ENCODE measurements at places on chromosomes 1 and 21. TPM values are rescaled to one million over a fixed set of nuclear protein-coding genes. Genes with fewer than 3 reads are reported as not detected.

DNA sequence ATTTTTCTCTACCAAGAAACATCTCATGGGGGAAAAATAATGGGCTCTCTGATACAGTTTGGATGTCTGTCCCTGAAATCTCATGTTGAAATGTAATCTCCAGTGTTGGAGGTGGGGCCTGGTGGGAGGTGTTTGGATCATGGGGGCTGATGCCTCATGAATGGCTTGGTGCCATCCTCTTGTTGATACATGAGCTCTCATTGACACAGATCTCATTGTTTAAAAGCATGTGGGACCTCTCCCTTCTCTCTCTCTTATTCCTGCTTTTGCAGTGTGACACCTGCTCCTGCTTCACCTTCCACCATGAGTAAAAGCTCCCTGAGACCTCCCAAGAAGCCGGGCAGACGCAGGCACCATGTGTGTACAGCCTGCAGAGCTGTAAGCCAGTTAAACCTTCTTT is 332.5 kb upstream of the NRIP1 start:
- no peak for DNase-seq

Gene SERINC2
- 10.4 TPM for polyA plus RNA-seq

DNA sequence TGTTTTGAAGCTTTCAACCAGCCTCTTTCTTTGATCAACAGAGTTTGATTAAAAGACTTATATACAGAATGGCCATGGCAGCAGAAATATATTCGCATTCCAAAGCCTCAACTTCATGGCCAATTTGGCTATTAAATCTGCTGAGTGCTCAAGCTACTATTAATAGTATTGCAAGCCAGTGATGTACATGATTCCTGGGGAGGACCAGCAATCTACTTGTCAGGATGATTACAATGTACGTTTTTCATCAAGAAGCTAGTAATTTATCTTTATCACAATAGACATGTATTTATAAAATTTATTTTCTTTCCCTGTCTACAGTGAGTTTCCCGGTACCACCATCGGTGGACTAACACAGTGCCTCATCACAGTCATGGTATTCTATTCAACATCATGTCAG is 515.5 kb downstream of the AMY1C start:
- DNase-seq, result no peak

DNA sequence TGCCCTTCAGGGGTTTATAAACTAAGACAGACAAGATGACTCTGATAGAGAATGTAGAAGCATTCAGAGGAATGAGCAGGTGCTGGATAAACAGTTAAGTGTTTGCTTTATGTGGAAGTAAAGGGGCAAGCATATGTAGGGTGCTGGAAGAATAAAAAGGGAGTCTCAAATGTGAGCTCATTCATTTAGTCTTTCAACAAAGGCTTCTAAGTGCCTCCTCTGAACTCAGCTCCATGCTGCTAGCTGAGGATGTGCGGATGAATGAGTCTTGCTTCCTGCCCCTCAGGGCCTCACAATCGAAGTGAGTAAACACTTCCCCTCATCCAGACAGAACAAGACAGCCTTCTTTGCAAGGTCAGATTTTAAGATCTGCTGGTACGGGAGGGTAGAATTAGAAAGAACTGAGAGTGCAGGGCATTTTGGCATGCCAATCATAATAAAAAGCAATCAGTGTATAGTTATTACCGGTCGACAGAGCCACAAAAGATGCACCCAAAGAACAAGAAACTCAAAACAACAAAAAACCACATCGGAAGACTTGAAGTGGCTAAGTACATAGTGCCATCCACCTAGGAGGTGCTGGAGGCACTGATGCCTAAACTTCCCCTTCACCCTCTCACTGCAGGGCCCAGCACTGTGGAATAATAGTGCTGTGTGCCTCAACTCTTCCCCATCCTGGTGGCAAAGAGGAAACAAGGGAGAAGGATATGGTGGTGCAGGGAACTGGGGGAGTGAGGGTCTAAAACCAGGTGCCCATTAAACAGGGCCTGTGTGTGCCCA is 69.8 kb downstream of the TNR start:
- no peak for DNase-seq

- DNase-seq, result no peak
Observed at GRCh38 chr21:28193189-28193588, 799.5 kb downstream of the LTN1 start.

GRCh38 chr1:55143684-55144083 is 71.5 kb downstream of the USP24 start:
- no peak for DNase-seq

DNA sequence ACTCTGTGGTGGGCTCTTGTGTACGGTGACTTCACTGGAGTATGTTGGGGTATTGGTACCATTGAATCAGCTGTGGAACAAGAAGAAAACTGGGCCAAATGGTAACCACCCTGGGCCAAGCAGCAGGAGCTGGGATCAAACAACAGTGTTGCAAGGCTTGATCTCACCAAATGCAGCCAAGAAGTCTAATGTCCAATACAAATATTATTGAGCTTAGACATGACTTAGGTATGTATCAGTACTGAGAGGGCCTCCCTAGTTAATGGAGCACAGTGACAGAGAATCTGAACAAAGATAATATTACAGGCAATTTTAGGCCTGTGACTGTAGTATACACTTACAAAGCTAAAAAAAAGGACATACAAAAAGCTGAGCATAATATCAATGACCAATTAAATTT is 604.8 kb downstream of the PLA2G4A start:
- DNase-seq, result no peak

- no peak for DNase-seq
Observed at GRCh38 chr1:111274653-111275052, 16.0 kb upstream of the CHIA start.

Gene KAZN
- polyA plus RNA-seq, result 25.2 TPM

DNA sequence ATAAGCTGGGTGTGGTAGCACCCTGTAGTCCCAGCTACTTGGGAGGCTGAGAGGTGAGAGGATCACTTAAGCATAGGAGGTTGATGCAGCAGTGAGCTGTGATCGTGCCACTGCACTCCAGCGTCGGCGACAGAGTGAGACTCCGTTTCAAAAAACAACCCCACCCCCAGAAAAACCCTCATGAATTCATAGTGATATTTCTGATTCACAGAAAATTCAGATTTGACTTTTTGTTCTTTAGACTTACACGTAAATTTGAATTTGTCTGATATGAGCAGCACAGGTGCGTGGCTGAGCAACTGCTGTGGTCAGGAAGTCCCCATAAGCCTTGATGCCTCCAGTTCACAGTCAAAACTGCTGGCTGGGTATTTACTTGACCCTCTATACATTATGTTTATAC is 10.0 kb upstream of the MORC3 start:
- no peak for DNase-seq

- no peak for DNase-seq
Observed at GRCh38 chr1:116514708-116515525, 55.9 kb downstream of the CD58 start.

- DNase-seq, result no peak
Observed at GRCh38 chr1:1796466-1796865, 18.2 kb upstream of the NADK start.

DNA sequence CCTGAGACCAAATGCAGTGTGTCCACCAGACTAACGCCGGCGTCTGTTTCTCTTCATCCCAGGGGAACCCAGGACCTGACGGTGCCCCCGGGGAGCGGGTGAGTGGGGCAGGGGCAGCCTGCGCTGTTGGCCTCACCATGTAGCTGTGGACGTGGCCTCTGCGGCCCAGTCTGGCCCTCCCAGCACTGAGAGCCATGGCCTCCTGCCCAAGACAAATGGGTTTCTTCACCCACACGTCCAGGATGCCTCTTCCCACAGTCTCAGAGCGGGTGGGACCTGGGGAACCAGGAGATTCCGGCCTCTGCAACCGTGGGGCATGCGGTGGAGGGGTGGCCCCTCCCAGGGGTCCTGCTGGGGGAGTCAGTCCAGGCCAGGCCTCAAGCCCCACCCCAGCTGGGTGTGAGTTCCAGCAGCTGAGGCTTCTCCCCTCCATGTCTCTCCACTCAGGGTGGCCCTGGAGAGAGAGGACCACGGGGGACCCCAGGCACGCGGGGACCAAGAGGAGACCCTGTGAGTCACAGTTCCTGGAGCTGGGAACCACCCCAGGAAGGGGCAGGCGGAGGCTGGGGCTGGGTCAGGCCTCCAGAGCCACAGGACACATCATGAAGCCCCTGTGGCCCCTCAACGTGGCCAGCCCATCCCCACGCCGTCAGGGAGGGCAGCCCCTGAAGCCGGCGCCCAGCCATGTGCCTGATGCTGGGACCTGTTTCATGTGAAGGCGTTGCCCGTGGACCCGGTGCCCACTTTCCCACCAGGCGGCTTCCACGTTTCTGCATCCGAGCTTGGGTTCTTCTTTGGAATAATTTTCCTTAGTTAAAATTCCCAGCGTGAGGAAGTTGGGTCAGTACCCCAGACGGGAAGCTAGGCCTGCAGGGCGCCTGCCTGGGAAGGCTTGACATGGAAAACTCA is 11.0 kb downstream of the COL6A1 start:
- DNase-seq, result no peak

DNA sequence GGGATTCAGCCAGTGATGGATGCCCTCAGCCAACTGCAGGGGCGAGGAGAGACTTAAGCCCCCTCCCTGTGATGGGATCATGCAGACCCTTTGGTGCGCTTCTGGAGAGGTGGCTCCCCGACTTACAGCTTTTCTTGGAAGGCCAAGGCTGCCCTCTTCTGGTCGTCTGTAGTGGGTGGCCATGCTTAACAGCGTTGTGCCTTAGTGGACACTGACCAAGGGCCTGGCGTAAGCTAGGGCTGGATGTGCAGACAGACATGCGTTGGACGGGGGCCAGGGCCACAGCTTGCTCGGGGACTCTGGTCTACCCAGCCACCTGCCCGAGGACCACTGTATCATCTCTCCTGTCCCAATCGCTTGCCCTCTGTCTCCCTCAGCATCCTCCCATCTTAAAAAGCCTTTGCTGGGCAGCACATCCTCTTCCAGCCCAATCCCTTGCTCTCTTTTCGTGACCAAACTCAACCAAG is 5.5 kb downstream of the AZIN2 start:
- peak; percentile 63 for DNase-seq

DNA sequence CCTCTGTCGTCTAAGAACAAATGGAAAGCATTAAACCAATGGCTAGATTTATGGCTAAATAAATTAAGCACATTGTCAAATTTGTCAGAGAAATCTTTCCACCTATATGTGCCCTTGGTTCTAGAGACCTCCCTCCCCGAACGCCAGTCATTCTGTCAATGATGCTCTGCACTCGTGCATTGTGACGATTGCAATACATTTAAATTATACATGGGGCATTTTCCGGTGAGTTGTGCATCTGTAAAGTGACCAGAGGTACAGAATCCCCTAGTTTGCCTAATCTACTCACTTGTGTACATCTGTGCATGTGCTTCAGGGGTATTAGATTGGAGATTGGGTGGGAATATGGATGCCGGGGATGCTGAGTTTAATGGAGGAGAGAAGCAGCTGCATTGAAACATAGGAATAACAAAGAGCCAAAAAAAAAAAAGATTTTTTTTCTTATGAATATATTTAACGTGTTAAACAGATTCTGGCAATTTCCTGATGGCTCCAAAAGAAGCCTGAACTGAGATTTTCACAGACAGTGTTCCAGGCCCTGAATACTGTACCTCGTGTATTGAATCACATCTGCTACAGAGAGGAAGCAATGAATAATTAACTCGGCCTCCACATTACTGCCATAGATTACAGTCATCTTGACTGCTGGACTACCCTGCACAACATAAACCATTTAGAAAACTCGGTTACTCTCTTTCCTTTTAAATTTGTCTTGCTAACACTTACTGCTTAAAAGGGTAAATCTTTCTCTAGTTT is 149.0 kb upstream of the C1orf87 start:
- no peak for DNase-seq

DNA sequence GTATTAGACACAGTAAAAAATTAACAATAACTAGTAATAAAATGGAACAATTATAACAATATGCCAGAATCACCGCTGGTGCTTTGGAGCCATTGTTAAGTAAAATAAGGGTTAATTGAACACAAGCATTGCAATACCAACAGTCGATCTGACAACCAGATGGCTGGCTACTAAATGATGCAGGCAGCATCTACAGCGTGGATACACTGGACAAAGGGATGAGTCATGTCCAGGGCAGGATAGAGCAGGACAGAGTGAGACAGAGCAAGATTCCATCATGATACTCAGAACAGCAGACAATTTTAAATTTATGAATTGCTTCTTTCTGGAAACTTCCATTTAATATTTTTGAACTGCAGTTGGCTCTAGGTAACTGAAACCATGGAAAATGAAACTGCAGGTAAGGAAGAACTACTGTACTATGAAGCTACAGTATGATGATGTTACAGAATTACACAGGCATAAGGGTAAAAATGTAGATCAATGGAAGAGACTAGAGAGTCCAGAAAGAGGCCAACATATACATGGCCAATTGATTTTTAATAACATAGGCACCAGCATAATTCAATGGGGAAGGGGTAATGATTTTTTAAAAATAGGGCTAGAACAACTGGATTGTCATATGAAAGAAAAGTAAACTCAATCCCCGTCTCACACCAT is 168.7 kb downstream of the RRAGC start:
- DNase-seq, result no peak

GRCh38 chr1:17636612-17637011 is 97.1 kb downstream of the ARHGEF10L start:
- no peak for DNase-seq

Gene KRTAP13-2
- not detected for polyA plus RNA-seq

- no peak for DNase-seq
Observed at GRCh38 chr1:162755306-162755705, 35.2 kb upstream of the HSD17B7 start.

Gene LCE5A
- polyA plus RNA-seq, result not detected

DNA sequence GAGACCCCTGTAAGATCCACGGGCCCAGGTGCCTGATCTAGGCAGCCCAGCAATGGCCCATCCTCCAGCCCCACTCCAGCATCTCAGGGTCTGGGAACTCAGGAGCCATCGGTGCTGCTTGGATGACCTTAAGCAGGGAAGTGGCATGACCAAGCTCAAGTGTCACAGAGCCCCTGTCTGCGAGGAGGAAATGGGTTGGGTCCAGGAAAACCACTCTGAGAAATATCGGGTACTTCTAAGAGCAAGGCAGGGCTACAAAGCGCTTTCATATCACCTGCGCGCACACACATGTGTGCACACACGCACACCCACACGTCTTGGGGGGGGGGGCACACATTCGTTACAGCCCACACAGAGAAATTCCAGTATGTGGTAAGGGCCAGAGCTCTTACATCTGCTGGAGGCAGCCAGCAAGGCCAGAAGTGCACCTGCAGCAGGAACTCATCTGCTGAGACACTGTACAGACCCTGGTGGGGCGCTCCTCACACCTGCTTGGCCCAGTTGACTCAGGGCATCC is 32.6 kb upstream of the SPOCD1 start:
- no peak for DNase-seq

- no peak for DNase-seq
Observed at GRCh38 chr21:38196036-38196435, 60.8 kb upstream of the KCNJ15 start.

DNA sequence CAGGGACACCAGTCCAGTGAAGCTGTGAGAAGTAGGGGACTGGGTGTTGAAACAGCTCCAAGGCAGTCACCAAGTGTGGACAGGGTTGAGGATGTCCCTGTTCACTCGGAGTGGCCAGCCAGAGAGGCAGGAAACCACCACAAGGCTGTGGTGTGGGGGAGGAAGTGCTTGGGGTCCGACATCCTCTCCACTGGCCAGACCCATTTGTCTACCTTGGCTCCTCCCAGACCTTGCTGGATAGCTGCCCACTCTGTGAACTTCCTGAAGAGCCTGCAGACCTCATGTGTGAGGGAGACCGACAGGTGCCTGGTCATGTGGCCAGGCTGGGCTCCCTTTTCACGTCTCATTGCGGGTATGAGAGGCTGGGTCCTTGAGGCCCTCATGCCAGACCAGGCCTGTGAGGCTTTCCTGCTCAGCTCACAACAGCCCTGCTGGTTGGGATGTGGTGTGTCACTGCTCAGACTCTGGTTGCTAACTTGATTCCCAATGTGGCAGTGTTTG is 21.8 kb downstream of the CYP4B1 start:
- DNase-seq, result no peak

All from left lung (tissue), 14 donors.